ENCODE measurements at places on chromosomes 4 and X.

GRCh38 chrX:51852096-51852495 is 41.3 kb upstream of the MAGED1 start:
- no peak for DNase-seq

- no peak for DNase-seq
Observed at GRCh38 chr4:179817317-179817716, 2375.1 kb upstream of the AGA start.

DNA sequence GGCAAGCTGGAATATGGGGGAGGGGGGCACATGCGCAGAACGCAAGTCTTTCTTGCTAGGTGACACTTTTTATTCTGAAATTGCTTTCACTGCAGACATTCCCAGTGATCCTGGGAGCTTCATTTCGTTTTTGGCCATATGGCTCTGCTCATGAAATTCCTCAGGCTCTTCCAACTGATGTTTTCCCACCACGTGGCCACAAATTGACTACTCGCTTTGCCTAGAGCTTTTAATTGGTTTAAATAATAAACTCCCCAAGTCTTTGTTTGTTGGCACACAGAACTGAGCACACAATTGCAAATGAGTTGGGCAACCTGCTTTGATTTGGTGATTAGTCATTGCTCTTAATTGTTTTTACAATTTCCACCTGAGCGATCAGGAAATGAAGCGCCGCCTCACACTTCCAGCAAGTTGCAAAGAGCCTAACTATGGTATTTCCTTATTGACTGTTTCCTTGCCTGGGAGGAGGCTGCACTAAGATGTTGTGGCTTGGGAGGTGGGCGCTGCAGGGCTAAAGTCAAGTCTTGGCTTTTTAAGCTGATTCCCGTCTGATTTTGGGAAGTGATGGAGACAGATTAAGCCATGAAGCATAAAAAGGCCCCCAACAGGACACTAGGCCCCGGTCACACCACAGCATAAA is 282.5 kb downstream of the ZIC3 start:
- no peak for DNase-seq

- no peak for DNase-seq
Observed at GRCh38 chr4:102527695-102528283, 26.6 kb downstream of the NFKB1 start.
